HS-27A (cell line): ENCODE measurements at places on chromosomes 7 and 10.

- DNase-seq = peak; percentile 65
Observed at GRCh38 chr10:89481662-89482061, 53.7 kb downstream of the SLC16A12 start.

DNA sequence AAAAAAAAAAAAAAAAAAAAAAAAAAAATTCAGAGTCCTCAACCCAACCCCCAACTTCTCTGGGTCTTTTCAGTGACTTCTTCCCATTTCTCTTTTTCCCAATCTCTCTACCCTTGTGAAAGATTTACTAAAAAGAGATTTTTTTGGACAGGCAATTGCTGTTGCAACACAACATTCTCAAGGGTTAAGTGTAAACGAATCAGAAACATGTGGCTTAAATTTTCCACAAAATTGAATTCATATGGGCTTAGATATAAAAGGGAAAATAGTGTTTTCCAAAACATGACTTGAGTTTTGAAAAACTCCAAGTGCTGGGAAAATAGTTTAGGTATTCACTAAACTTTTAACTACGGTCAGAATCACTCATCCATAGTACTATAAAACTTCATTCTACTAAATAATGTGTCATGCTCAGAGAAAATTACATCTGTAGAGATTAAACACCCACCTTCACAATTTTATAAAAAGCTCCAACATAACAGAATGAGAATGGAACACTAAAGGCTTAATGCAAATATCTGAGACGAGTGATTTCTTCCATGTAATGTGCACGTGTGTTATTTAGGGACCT, 643.1 kb downstream of the PARD3 start:
- no peak for DNase-seq

GRCh38 chr7:210401-210925, 18.1 kb downstream of the FAM20C start:
- DNase-seq = no peak

GRCh38 chr10:97355571-97355975, 21.0 kb upstream of the FRAT2 start:
- DNase-seq = no peak

DNA sequence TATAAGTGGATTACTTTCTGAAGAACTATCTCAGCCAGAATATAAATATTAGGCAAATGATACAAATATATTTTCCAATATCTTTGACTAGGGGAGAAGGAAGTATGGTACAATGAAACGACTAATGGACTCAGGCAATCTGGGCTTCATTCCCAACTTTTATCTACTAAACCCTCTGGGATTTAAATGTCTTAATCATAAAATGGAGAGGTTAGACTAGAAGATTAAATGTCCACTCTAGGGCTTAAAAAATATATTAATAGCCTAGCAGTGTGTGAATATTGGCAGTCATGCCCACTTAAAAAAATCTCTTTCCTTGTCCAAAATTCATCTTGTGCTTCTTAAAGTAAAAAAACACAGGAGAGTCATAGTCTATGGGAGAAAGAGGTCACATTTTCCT, 98.3 kb downstream of the CTTNBP2 start:
- no peak for DNase-seq

- no peak for DNase-seq
Observed at GRCh38 chr7:47621347-47621746, 39.4 kb upstream of the TNS3 start.
